ENCODE measurements at places on chromosomes 7 and 10. TPM values are rescaled to one million over a fixed set of nuclear protein-coding genes. Genes with fewer than 3 reads are reported as not detected.

Gene GCK
- polyA plus RNA-seq, result 41.6 TPM

Gene RTKN2
- 1.6 TPM for polyA plus RNA-seq

Gene VIPR2
- polyA plus RNA-seq, result 0.81 TPM

Gene MGAM2
- not detected for polyA plus RNA-seq

Gene TRIM24
- polyA plus RNA-seq, result 24.1 TPM

Gene CRHR2
- polyA plus RNA-seq, result 0.49 TPM

Gene GPC2
- 38.8 TPM for polyA plus RNA-seq

Gene MMP21
- polyA plus RNA-seq, result not detected

Gene POU6F2
- polyA plus RNA-seq, result 2.1 TPM

Gene HOGA1
- polyA plus RNA-seq, result 1.4 TPM

Gene PNLIPRP2
- polyA plus RNA-seq, result not detected

Gene PTF1A
- polyA plus RNA-seq, result not detected

Gene TPK1
- polyA plus RNA-seq, result 0.70 TPM

Gene ARMH3
- polyA plus RNA-seq, result 11.3 TPM

Gene SH2B2
- 8.3 TPM for polyA plus RNA-seq

Gene C10orf62
- polyA plus RNA-seq, result not detected

Gene CLRN3
- not detected for polyA plus RNA-seq

Gene GRM3
- 23.5 TPM for polyA plus RNA-seq

Gene TRPV5
- 0.31 TPM for polyA plus RNA-seq

Gene HTRA1
- 280 TPM for polyA plus RNA-seq

Gene CROT
- 2.0 TPM for polyA plus RNA-seq

Gene KCP
- 0.29 TPM for polyA plus RNA-seq

Gene TACR2
- 1.0 TPM for polyA plus RNA-seq

Gene C10orf120
- polyA plus RNA-seq, result not detected

Gene TMEM178B
- polyA plus RNA-seq, result 24.3 TPM

Gene INTS1
- 102 TPM for polyA plus RNA-seq

Gene CALML3
- polyA plus RNA-seq, result 11.9 TPM

Gene EEPD1
- 10.7 TPM for polyA plus RNA-seq

Gene SPOCK2
- polyA plus RNA-seq, result 189 TPM

Gene MRPS24
- 121 TPM for polyA plus RNA-seq

Gene SLC29A3
- polyA plus RNA-seq, result 7.7 TPM

Gene CABCOCO1
- polyA plus RNA-seq, result 2.3 TPM

Gene FGF8
- polyA plus RNA-seq, result not detected

Gene ARMC10
- 39.0 TPM for polyA plus RNA-seq

Gene GIMAP2
- polyA plus RNA-seq, result 0.68 TPM

Gene EGFR
- polyA plus RNA-seq, result 15.0 TPM

Gene AKR1C8
- polyA plus RNA-seq, result not detected

Gene GPR158
- 2.5 TPM for polyA plus RNA-seq

Gene SEPTIN7
- 238 TPM for polyA plus RNA-seq

Gene FAM25A
- not detected for polyA plus RNA-seq

Gene COL1A2
- polyA plus RNA-seq, result 36.7 TPM

Gene NKX1-2
- 0.08 TPM for polyA plus RNA-seq

Gene CTAGE4
- polyA plus RNA-seq, result 0.12 TPM

Gene NCF1
- 1.6 TPM for polyA plus RNA-seq

Gene NPC1L1
- not detected for polyA plus RNA-seq

Gene HOXA1
- not detected for polyA plus RNA-seq

Gene CDK14
- 13.5 TPM for polyA plus RNA-seq
